Dermis microvascular lymphatic vessel endothelial cell (primary cell): ENCODE measurements at places on chromosomes 2 and 18.

GRCh38 chr2:120697471-120697870, 38.2 kb upstream of the GLI2 start:
- no peak for DNase-seq

- no peak for DNase-seq
These were observed 47.1 kb upstream of the CCDC150 start for GRCh38 chr2:196592331-196592910.

- DNase-seq, result no peak
These were observed 1001.2 kb downstream of the DPP10 start for GRCh38 chr2:115443539-115444185.

GRCh38 chr2:8640498-8640897, 41.4 kb upstream of the ID2 start:
- no peak for DNase-seq

GRCh38 chr2:121272596-121272995, 12.4 kb downstream of the TFCP2L1 start:
- DNase-seq, result no peak
